ENCODE measurements at places on chromosomes 6 and 20. TPM values are rescaled to one million over a fixed set of nuclear protein-coding genes. Genes with fewer than 3 reads are reported as not detected.

The IL20RA gene
- 2.1 TPM for polyA plus RNA-seq

The SLC22A16 gene
- polyA plus RNA-seq: 0.53 TPM

The BANF2 gene
- not detected for polyA plus RNA-seq

The ZNF334 gene
- polyA plus RNA-seq: 2.2 TPM

The OPN5 gene
- not detected for polyA plus RNA-seq

The PGM3 gene
- 10.3 TPM for polyA plus RNA-seq

The GJE1 gene
- not detected for polyA plus RNA-seq

The SLC32A1 gene
- 0.95 TPM for polyA plus RNA-seq

The HSPA1A gene
- 286 TPM for polyA plus RNA-seq

Data from brain (organoid and tissue), 16 donors.